ENCODE measurements at places on chromosomes 5 and 9.

DNA sequence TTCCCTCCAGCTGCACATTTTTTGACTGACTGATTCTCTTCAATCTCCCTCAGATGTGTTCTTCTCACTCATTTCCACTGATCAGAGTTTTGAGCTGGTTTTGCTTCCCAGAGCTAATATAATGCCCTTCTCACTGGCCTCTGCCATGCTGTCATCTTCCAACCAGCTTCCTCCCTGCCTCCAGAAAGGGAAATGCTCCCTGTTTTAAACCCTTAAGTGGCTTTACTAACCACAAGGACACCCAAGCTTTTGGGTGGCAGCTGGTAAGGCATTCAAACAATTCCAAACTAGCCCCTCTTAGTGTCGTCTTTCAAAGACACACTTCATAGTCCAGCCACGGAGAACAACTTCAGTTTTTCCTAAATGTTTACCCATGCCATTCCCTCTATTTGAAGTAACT, 172.5 kb downstream of the CRB2 start:
- DNase-seq = no peak

DNA sequence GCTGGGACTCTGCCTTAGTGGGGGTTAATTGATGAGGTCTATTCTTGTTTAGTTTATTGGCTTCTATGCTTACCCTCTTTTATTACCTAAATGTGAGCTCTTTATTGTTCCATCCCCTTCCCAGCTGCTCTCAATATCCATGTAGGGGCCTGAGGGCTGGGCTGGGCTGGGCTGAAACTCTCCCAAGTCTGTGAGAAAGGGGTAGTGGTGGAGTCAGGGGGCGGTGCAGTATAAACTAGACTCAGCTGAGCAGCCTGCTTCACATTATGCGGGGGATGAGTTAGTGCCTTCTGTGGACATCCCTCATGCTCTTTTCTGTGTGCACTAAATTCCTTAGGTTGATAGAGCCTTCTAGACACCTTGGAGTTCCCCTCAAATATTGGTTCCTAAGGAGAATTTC, 451.8 kb upstream of the PTGER4 start:
- DNase-seq = no peak

DNA sequence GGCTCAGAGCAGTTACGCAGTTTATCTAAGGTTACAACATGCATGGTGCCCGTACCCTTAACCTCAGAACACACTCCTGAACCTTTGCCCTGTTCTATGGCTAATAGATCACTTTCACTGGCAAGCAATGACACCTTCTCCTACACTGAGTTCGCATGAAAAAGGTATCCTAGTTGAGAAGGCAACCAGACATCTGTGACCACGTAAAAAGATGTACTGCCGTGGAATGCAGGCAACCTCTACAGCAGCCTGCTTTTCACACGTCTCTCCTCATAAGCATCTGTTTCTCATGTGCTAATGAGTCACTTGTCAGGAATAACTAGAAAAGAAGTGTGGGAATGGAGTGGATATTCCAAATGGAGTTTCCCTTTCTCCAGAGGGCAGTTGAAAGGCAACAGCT, 71.4 kb downstream of the FBXO38 start:
- no peak for DNase-seq

DNA sequence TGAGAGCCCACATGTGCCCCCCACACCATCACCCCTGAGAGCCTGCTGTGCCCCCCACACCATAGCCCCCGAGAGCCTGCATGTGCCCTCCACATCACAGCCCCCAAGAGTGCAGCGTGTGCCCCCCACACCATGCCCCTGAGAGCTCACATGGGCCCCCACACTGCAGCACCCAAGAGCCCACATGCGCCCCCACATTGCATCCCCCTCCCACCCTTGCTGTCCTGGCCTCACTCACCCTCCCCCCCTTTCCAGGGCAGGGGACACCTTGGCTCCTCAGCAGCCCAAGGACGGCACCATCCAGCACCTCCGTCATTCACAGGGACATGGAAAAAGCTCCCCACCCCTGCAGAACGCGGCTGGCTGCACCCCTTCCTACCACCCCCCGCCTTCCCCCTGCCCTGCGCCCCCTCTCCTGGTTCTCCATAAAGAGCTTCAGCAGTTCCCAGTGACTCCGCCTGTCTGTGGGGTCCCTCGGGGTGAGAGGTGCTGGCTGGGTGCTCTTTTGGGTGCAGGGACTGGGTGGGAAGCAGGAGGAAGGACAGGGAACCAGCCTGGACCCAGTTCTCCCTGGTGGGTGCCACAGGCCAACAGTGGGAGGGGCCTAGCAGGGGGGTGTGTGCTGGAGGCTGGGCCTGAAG, 5.0 kb downstream of the LCN1 start:
- no peak for DNase-seq

DNA sequence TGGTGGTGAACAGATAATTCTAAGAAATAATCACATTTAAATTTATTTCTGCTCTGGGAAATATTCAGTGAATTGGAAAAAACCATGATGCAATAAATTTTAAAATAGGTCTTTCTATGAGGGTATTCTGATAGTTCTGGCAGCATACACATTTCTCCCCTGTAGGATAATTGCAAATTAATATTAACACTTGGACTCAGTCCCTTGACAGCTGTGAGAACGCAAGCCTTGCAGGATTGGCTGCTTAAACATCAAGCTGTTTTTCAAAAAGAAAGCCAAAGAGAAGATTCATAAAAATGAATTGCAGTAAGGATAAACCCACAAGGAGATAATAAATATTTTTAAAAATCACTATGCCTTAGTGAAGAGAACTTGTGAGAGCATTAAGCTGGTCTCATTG, 180.0 kb downstream of the MTRR start:
- DNase-seq = no peak

- DNase-seq = no peak
Measured at GRCh38 chr5:175822225-175822624, 49.2 kb upstream of the CPLX2 start.

DNA sequence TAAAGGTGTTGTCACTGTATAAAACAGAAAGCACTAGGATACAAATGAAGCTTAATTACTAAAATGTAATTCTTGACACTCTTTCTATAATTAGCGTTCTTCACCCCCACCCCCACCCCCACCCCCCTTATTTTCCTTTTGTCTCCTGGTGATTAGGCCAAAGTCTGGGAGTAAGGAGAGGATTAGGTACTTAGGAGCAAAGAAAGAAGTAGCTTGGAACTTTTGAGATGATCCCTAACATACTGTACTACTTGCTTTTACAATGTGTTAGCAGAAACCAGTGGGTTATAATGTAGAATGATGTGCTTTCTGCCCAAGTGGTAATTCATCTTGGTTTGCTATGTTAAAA, 43.8 kb downstream of the NDFIP1 start:
- DNase-seq = no peak

DNA sequence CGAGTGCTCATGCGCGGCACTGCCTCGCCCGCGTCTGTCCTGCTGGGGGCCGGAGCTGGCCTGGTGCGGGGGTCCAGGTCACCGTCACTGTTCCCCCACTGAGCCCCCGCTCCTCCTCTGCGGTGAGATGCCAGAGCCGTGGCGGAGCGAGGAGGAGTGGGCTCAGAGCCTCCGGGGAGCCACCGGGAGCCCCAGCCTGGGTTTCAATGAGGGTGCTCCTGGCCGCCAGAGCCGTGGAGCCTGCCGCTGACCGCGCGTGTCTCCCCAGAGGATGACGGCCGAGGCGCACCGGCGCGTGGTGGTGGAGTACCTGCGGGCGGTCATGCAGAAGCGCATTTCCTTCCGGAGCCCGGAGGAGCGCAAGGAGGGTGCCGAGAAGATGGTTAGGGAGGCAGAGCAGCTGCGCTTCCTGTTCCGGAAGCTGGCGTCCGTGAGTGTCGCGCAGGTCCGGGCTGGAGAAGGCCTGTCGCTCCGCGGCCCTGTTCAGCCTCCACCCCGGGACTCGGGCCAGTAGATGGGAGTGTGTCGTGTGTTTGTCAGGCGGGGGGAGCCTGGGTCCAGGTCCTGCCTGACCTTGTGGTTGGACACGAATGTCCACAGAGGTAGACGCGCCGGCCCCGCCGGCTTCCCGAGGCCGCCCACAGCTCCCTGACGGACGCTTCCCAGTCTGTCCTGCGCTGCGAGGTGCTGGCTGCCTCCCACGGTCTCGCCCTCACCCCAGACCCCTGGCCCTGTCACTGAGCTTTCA, 22.0 kb downstream of the EXOC3 start:
- no peak for DNase-seq

- DNase-seq = no peak
Measured at GRCh38 chr5:9833871-9834270, 203.7 kb upstream of the TAS2R1 start.

- no peak for DNase-seq
Measured at GRCh38 chr5:16446993-16447392, 18.6 kb downstream of the ZNF622 start.

GRCh38 chr5:141747152-141748141, 65.4 kb upstream of the ARAP3 start:
- DNase-seq = peak; percentile 43

DNA sequence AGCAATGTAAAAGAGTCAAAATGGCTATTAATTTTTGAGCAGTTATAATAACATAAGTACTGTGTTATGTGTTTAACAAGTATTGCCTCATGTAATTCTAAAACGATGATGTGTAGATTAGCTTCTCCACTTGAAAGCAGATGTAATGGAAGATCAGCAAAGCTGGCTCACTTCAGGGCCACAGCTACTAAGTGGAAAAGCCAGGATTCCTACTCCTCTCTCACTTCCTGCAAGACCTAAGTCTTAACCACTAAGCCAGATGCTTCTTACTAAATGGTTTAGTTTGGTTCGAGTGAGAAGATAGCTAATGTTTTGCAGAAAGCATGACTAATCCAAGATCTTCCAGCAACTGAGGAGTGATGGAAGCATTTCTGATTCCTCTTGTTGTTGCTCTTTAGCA, 15.7 kb upstream of the TNC start:
- peak; percentile 34 for DNase-seq

DNA sequence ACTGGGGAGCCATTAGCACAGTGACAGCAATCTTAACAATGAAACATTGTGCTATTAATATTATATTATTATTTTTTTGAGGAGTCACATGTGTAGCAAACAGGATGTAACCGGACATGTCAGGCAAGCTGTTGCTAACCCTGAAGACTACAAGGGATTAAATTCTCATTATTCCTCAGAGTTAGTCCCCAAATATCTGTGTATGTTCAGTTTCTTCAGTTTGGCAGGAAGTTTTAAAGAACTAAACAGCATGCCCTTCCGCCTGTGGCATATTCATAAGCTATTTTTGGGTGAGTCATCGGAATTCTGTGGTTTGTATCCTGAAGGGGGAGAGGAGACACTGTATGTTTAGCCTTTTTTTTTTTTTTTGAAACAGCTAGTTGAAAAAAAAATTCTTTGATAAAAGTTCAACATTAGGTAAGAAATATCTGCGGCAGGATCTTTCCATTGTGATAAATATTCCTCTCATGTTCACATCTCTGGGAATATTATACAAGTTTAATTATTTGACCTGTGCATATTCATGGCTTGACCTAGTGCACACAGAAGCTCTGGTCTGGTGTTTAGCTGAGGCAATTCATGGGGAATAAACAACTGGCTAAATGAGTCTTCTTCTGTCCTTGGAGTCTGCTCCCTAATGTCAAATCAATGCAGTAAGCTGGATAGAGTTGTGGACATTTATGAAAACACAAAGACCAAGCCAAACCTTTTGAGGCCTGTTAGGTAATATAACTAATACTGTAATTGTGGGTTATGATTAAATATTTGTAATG, 202.7 kb upstream of the CDKN2B start:
- peak; percentile 94 for DNase-seq

DNA sequence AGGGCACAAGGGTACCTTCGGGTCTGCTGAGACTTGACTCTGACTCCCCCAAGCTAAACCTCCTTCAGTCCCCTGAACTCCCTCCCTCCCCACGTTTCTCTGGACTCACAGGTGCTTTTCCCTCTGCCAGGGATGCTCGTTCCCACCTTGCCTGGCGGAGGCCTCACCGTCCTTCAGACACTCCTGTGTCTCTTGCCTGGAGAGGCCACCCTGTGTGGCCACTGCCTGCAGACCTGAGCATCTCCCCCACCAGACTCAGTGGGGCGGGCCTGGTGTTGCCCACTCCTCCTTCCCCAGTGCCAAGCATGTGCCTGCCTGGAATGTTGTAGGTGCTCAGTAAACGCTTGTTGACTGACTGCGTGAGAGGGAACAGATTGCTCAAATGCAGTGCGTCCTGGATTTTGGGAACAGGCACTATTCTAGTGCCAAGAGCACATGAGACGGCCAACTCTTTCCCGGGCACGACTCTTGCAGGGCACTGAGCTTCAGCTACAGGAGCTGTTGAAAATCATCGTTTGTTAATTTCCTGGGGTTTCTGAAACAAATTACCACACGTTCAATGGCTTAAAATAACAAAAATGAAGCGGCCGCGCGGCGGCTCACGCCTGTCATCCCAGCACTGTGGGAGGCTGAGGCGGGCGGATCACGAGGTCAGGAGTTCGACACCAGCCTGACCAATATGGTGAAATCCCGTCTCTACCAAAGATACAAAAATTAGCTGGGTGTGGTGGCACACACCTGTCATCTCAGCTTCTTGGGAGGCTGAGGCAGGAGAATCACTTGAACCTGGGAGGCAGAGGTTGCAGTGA, 71.0 kb upstream of the BARHL1 start:
- no peak for DNase-seq

- DNase-seq = no peak
Measured at GRCh38 chr5:176550275-176550831, 1.2 kb downstream of the CDHR2 start.

GRCh38 chr5:83026516-83026915, 50.7 kb downstream of the TMEM167A start:
- DNase-seq = no peak

DNA sequence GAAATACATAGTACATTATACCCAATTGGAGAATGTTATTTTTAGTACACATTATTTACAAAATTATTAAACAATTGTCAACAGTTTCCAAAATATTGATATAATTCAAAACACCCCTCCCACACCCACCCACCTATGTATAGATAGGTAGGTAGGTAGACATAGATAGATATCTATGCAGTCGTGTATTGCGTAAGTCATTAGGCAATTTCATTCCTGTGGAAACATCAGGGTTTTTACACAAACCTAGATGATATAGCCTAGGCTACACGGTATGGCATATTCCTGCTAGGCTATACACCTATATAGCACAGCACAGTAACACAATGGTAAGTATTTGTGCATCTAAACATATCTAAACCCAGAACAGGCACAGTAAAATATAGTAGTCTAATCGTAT, 377.3 kb downstream of the ANXA1 start:
- DNase-seq = no peak

- DNase-seq = no peak
Measured at GRCh38 chr5:60010853-60011252, 117.3 kb upstream of the PDE4D start.

DNA sequence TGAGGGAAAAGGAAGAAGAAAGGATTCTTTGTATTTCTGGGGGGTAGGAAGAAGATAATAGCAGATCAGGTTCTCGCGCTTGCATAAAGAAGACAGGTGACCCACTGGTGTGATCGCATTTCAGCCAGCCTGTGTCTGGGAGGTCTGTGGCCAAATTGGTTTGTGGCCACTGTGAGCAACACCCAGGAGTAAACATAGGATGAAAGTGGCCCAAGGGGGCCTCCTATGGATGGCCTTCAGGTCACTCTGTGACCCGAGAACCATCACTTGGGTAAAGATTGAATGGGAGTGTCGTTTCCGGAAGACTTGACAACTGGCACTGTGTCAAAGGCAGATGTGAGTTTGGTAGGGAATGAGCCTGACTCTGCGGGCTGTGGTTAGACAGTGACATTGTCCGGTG, 34.2 kb downstream of the RAI14 start:
- no peak for DNase-seq

GRCh38 chr5:149060325-149060724, 2.5 kb downstream of the SH3TC2 start:
- peak; percentile 41 for DNase-seq
